HT-29 (cell line): ENCODE measurements at places on chromosomes 5 and 9.
A peak's percentile ranks its signal among the peaks of the same experiment; 100 is the strongest.

DNA sequence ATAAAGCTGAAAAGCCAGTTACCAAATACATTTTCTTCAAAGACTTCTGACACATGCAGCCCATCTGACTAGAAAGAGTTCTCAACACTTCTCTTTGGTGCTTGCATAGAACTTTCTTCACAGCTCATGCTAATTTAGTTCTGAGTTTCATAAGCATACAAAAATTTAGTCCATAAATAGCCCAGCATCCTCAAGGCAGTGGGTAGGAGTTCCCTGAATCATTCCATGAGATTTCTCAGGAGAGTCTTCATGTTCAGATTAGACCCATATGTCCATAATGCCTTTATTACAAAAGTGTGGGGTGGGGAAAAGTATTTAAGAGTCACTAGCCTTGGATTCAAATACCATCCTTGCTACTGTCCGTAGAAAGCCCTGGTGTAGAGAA is 290.2 kb upstream of the RGMB start:
- DNase-seq, result no peak

- no peak for DNase-seq
Measured at GRCh38 chr9:18923167-18923566, 109.8 kb downstream of the SAXO1 start.

GRCh38 chr5:145971108-145971507 is 34.7 kb downstream of the SH3RF2 start:
- no peak for DNase-seq

GRCh38 chr5:94618029-94618492 is 343 bp downstream of the KIAA0825 start:
- DNase-seq, result peak; percentile 67

DNA sequence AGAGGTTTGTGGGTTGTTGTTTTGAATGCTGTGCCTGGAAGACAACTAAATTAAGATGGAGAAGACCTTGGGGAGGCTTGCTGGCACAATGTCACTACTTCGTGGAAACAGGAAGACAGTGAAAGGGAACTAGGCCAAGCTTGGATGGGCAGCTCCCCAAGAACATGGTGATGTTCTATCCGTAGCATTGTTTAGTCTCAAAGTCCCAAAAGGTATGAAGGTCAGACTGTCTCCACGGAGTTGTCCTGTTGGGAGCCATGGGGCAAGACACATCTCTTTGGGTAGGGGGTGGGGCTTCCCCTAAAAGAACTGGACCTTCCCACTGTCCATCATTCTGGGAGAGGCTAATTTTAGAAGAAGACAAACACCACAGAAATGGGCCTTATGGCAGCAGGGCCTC is 140.5 kb downstream of the ENTREP1 start:
- DNase-seq, result no peak
